SK-N-SH (cell line): ENCODE measurements at places on chromosomes 11 and 22.

DNA sequence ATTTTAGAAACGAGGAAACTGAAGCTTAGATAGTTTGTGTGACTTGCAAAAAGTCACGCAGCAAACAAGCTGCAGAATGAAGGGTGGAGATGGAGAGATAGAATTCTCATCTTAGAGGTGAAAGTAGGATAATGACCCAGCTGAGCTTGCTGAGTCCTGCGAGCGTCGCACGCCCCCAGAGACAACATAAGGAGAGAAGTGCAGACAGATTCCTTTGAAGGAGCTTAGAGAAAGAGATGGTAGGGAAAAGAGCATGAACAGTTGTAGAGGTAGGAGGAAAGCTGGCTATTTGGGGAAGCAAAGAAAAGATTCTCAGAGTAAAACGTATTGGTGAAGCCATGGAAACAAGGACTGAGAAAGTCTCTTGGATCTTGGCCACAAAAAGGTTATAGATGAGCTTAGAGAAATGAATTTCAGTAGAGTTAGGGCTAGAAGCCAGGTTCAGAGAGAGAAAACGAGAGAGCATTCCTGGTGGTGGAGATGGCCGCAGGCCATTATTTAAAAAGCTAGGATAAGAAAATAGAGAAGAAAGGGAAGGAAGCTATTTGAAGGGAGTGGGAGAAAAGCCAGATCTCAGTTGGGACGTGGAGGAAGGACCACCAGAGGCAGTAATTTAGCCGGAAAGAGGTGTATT lies 44.8 kb downstream of the FAM83F start:
- no peak overlapping the region for H3K27ac ChIP-seq
- H3K27me3 ChIP-seq, result no peaks in the 10 kb centered on the region
- H3K4me3 ChIP-seq, result no peak overlapping the region
- no peaks in the 10 kb centered on the region for H3K36me3 ChIP-seq

GRCh38 chr11:2092464-2092910 lies 46.7 kb downstream of the IGF2 start:
- no peaks in the 10 kb centered on the region for H3K4me1 ChIP-seq
- H3K4me3 ChIP-seq, result no peak overlapping the region
- H3K27me3 ChIP-seq, result no peaks in the 10 kb centered on the region
- no peak for DNase-seq

DNA sequence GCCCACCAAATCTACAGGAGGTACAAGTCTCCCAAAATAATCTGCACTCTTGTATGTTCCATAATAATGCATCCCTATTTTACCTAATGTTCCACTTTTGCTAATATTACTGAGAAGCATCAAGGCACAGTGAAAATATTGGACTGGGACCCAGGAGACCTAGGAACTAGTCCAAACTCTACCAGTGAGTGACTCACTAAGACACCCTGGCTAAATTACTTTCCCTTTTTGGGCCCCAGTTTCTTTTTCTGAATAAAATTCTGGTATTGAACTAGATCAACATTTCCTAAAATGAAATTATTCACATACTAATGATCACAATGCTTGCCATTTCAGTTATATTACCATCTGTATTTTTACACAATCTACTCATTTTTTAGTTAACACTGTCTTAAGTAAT lies 19.6 kb downstream of the THAP12 start:
- no peak for DNase-seq
- H3K27ac ChIP-seq, result no peak overlapping the region
- no peaks in the 10 kb centered on the region for H3K27me3 ChIP-seq
- no peak overlapping the region for H3K4me3 ChIP-seq

GRCh38 chr22:49724893-49725489 lies 102.7 kb downstream of the BRD1 start:
- peaks cover 9% of the 10 kb centered on the region; the same call in 1 of the 2 replicates for H3K27me3 ChIP-seq
- no peak overlapping the region for H3K4me3 ChIP-seq
- peaks cover 2% of the 10 kb centered on the region; the same call in 1 of the 2 replicates for H3K4me1 ChIP-seq
- no peak overlapping the region for H3K27ac ChIP-seq
- peak; percentile 93 for DNase-seq

GRCh38 chr11:121800731-121801393 lies 315.2 kb downstream of the BLID start:
- DNase-seq, result no peak
- no peaks in the 10 kb centered on the region for H3K4me1 ChIP-seq
- no peaks in the 10 kb centered on the region for H3K36me3 ChIP-seq
- H3K4me3 ChIP-seq, result no peak overlapping the region
- H3K27ac ChIP-seq, result no peak overlapping the region

GRCh38 chr22:44331881-44332714 lies 19.3 kb upstream of the SHISAL1 start:
- no peak overlapping the region for H3K27ac ChIP-seq
- H3K4me1 ChIP-seq, result peaks cover 5% of the 10 kb centered on the region; the same call in 1 of the 2 replicates
- peaks cover 19% of the 10 kb centered on the region; the same call in 1 of the 2 replicates for H3K27me3 ChIP-seq

GRCh38 chr11:58525037-58525614 lies 17.2 kb upstream of the OR5B21 start:
- H3K4me1 ChIP-seq, result no peaks in the 10 kb centered on the region
- H3K4me3 ChIP-seq, result no peak overlapping the region
- DNase-seq, result no peak
- H3K27ac ChIP-seq, result no peak overlapping the region
- H3K27me3 ChIP-seq, result no peaks in the 10 kb centered on the region; the same call in 1 of the 2 replicates
